ENCODE measurements at places on chromosomes 7 and 10.

GRCh38 chr7:7843240-7843639 lies 124.8 kb upstream of the RPA3 start:
- no peak for DNase-seq

DNA sequence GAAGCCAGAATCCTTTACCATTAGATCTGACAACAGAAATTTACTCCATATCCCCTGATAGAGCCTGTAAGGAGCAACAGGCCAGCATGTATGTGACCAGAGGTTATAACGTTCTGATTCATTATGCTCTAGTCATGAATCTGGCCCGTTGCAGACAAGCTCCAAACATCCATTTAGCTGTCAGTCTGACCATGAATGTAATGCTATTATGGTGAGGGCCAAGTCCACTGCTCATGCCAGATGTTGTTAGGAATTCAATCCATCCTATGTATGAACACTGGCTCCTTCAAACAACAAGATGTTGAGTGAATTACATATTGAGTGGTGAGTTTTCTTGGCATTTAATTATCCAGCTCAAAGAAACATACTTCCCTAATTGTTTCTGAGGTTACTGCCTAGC lies 610.1 kb upstream of the ANKRD30A start:
- no peak for DNase-seq

DNA sequence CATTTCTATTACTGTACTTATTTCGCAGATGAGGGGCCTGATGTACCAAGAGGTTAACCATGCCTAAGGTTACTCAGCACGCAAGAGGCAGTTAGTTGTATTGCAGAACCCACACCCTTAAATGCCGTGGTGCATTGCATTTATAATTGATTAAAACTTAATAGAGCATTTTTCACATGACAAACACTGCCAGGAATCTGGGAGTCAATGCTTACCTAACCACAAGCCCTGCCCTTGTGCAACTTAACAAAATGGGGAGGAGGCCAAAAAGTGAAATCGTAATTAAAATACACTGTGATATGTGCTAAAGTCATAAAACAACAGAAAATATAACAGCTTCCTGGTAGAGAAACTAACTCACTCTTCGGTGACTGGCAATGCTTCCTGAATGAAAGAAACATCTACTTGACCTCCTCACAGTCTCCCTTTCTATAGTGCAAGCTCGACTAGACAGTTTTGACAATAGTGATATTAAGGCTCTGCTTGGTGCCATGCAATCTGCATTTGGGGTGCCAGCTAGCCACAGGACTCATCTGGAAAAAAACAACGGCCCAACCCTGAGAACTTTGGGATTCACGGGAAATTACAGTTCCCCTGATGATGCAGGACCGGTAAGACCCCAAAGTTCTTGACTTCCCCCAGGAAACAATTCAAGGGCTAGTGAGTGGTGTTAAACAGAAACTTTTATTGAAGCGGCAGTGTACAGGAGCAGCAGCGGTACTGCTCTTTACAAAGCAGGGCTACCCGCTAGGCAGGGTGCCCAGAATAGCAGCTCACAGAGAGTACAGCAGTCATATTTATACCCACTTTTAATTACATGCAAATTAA lies 612.4 kb downstream of the TNS3 start:
- DNase-seq = no peak

GRCh38 chr10:112446055-112446854 lies 459 bp downstream of the ZDHHC6 start:
- DNase-seq = no peak

- no peak for DNase-seq
These were observed 212.5 kb downstream of the SEC23IP start for GRCh38 chr10:120105001-120105400.

Data from stimulated activated CD4-positive, alpha-beta T cell treated with anti-CD3 and anti-CD28 coated beads, Interleukin-1b, Interleukin-23, amount 100 ng/mL, for 1 hour (primary cell).